ENCODE measurements at places on chromosomes 1 and 21.

DNA sequence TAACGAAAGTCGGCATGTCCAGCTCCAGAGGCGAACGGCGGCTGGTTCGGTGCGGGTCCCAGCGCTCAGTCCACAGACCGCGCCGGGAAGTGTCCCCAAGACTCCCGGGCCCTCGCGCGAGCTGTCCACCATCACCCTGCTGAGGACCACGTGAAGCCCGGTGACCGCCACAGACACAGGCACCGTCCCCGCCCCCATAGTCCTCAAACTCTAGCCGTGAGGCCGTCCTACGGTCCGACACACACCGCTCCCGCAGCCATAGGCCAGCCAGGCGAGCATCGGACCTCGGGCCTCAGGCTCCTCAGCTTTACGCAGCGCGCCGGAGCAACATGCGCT is 535 bp downstream of the SETD4 start:
- DNase-seq: peak; percentile 63

DNA sequence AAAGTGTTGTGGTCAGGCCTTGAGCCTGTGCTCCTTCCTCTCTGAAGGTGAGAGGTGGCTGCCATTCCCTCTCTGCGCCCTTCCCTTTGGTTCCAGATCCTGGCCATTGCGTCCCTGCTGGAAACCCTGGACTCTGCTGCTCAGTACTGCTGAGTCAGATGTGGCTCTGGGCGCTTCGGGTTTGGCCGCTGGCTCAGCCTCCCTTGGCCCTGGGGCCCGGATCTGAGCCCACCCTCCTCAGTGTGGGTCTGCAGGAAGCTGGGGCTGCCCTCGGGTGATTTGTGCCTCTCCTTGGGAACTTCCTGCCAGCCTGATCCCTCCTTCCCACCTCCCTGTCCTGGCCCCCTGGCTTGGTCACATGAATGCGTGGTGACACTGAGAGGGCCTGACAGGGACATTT is 32.2 kb downstream of the QSOX1 start:
- DNase-seq: no peak

- DNase-seq: no peak
These were observed 11.4 kb upstream of the RGS16 start for GRCh38 chr1:182615468-182616129.

- DNase-seq: no peak
These were observed 84.4 kb upstream of the HOOK1 start for GRCh38 chr1:59730302-59730701.

- no peak for DNase-seq
These were observed 63.1 kb downstream of the NIBAN1 start for GRCh38 chr1:184911103-184911745.

DNA sequence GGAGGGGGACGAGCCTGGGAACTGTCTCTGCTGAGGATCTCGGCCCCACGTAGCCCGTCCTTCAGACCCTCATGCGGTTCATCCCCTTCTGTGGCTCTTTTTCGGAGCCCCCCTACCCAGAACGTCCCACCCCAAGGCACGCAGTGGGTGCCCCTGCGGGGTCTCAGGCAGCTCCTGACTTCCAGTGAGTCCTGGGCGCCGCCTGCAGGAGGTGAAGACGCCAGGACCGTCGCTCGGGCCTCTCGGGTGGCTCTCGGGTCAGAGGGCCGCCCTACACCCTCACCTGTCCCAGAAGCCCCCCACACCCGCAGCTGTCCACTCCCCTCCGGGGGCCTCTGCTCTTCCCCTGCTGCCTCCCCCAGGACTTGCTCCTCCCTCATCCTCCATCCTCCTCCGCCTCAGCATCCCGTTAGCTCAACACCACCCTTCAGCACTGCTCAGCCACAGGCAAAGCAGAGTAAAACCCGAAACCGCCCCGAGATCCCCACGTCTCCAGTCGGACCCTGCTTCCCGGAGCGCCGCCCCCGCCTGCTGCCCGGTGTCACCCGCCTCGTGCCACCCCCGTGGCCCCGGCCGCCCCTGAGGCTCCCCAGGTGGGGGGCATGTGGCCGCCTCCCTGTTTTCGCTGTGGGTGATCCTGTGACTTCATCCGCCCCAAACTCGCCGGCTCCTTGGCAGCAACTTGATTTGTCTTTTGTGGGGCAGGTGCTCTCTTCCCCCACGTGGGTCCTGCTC is 13.3 kb upstream of the POFUT2 start:
- no peak for DNase-seq

DNA sequence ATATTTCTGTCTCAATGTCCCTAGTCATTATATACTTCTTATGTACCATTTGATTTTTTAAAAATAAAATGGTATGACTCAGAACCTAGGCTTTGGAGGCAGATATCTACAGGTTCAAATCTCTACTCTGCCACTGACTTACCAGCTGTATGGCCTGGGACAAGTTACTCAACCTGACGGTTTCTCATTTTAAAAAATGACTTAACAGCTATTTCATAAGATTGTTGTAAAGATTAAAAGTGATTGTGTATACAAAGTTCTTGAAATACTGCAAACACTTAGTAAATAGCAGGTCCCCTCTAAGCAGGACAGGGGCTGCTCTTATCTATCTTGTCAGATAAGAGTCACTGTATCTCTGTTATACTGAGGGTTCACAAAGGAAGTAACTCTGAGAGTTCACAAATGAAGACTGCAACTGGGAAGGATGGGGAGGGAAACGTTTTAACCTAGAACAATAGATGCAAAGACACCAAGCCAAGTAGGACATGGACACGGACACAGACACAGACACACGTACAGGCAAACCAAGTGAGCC is 2.6 kb downstream of the BCAR3 start:
- no peak for DNase-seq

DNA sequence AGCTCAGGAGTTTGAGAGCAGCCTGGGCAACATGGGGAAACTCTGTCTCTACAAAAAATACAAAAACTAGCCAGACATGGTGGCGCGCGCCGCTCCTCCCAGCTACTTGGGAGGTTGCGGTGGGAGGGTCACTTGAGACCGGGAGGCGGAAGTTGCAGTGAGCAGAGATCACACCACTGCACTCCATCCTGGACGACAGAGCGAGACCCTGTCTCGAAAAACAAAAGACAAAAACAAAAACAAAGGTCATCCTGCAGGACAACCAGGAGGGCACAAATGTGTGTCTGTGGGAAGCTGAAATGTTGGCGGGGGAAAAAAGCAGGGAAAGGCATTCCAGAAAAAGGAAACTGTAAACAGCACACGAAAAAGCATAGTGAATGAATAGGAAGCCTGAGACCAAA is 104.1 kb upstream of the HNRNPU start:
- DNase-seq: no peak

- DNase-seq: no peak
These were observed 31.3 kb downstream of the ZBTB8B start for GRCh38 chr1:32496127-32496526.

- DNase-seq: no peak
These were observed at the start of gene NLRP3 for GRCh38 chr1:247415423-247416361. Gene NLRP3, plus strand, starts transcription at chr1:247416173. Its CDS starts 2,628 bp downstream, at chr1:247418801.

- DNase-seq: no peak
These were observed 46.2 kb upstream of the SLC44A3 start for GRCh38 chr1:94773931-94774422.

- no peak for DNase-seq
These were observed 22.2 kb upstream of the TMEM200B start for GRCh38 chr1:29145739-29146437.

- no peak for DNase-seq
These were observed 2.9 kb upstream of the SYT2 start for GRCh38 chr1:202713110-202713509.

DNA sequence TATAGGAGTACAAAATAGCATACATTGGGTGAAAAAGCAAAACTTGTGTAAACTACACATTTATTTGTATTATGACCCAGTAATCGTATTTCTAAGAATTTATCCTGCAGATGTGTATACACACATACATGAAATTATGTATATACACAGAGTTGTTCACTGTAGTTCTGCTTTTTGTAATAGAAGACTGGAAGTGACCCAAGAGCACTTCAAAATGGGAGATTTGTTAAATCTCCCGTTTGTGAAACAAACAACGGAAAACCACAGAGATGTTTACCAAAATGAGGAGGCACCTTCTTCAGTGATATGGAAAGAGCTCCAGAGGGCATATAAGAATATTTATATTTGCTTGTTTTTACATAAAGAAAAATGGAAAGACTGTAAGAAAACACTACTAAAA is 18.0 kb upstream of the MNDA start:
- no peak for DNase-seq

GRCh38 chr21:33026878-33027400 is 1.2 kb downstream of the OLIG2 start:
- no peak for DNase-seq

DNA sequence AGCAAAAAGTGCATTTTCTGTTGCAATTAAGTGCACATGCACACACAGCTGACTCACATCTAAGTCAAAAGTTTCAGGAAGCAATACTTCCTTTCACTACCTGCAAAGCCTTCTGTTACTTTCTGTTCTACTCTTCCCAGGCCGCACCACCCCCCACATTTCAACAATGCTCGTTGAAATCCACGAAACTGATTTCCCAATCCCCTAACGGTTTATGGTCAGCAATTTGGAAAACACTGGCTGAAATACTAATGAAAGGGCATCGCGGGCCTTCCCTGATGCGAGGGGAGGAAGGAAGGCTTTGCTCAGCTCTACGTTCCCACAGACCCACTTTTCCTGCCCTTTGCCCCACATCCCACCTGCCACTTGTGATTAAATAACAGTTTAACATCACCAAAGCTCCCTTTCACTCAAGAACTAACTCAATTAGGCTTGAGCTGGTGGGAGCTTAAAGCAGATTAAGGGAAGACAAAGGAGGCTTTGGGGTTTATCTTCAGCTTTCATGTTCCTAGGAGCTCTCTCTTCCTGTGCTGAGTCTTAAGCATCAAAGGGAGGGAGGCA is 243.2 kb upstream of the RAB4A start:
- DNase-seq: peak; percentile 77

DNA sequence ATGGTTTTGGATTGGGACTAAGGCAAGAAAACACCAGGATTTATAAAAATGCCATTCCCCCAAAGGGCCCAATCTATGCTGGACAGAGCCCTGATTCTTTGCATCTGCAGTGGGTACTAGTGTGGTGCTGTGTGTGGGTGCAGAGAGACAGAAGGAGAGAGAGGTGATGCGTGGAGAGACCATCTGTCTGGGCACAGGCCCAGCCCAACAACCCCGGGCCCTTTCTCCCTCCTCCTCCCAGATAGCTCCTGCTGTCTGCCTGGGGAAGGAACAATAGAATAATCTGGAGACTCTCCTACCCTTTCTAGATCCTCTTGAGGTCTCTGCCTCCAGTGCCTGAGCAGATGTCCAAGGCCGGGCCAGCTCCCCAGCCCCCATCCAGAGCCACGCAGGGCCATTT is 15.1 kb downstream of the KIAA1614 start:
- no peak for DNase-seq

All from ureter (tissue), 1 donor.